Stimulated activated CD4-positive, alpha-beta T cell treated with anti-CD3 and anti-CD28 coated beads, Interleukin-2, amount 100 ng/mL, for 24 hours (primary cell): ENCODE measurements at places on chromosomes 7 and 10.
A peak's percentile ranks its signal among the peaks of the same experiment; 100 is the strongest.

DNA sequence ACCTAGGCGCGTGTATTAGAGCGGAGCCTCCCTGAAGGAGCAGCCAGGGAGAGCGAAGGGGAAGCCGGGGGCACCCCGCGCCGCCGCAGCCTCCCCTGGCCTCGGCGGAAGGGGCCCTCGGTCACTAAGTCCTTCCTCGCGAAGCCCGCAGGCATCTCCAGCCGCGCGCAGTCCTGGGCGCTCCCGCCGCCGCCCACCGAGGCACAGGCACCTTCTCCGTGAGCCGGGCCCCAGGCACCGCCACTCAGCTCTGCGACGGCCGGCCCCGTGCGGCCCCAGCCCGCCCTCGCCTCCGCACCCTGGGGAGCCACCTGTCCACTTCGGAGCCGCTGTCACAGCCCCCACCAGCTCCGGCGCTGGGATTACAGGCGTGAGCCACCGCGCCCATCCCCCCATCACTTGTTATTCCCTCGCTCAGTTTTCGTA lies 80.8 kb downstream of the ZNF467 start:
- no peak for DNase-seq

DNA sequence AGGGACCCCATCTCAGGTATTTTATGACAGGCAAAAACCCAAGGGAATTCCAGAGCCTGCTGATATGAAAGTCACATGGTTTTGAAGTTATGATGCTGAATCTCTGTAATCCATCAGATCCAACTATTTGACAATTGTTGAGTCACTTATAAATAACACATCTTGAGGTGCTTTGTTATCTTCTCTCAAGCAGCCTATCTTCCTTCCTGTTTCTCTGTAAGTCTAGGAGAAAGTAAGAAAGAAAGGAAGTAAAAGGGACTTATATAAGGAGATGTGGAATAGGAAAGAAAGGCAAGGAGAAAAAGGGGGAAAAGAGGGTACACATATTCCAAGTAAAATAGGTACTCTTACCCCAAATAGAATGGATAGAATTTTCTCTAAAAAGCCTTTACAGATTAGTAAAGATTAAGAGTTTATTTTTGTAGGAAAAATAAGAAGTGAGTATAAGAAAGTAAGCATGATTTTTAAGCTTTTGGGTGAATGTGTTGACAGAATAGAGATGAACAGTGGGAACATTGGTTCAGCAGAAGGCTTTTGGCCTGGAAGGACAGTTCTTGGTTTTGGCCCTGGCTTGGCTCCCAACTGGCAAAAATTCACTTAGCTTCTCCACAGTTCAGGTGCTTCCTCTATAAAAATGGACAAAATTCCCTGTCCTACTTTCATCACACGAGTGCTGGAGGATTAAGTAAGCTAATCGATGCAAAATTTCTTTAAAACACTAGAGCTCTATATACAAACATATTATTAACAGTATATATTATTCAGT lies 39.6 kb upstream of the ANK3 start:
- DNase-seq, result no peak

DNA sequence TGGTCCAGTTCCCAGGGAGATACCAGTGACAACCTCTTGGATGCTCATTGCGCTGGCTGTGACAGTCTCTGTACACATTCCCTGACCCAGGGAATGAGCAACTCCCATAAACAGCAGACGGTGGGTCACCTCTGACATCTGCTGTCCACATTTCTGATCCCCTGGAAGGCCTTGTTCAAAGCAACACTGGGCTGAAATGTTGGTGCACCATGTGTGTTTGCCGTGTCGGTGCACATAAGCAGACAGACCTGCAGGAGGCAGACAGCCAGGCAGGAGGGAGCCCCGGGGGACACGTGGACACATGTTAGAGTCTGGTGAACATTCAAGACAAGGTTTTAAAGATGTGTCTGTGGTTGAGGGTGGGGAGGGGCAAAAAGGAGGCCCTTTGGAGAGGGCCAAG lies 254.9 kb downstream of the PLXNA4 start:
- DNase-seq, result no peak

DNA sequence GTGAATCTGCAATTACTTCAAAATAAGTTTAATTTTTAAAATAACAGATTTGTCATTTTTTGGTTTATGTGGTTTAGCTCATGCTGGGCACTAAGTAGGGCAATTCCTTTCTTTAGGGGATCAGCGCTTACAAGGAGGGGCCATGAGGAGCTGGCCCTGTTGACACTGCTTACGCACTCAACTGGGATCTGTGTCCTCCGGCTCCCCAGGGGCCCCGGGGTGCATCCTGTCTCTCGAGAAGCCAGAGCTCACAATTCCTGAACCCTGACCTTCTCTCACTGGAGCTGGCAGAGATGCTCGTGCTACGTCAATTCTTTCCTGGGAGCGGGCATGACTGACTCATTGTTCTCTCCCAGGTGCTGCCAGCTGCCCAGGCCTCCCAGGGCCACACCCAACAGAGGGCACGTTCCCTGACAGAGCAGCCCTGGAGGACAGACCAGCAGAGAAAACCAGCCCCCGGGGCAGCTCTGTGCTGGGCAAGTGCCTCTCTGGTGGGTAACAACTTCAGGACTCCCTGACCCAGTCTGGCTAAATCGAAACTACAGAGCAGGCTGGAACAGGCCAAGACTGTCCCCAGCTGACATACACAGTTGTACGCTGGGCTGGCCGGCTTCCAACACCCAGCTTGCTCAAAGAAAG lies 36.8 kb downstream of the CTBP2 start:
- DNase-seq, result no peak

DNA sequence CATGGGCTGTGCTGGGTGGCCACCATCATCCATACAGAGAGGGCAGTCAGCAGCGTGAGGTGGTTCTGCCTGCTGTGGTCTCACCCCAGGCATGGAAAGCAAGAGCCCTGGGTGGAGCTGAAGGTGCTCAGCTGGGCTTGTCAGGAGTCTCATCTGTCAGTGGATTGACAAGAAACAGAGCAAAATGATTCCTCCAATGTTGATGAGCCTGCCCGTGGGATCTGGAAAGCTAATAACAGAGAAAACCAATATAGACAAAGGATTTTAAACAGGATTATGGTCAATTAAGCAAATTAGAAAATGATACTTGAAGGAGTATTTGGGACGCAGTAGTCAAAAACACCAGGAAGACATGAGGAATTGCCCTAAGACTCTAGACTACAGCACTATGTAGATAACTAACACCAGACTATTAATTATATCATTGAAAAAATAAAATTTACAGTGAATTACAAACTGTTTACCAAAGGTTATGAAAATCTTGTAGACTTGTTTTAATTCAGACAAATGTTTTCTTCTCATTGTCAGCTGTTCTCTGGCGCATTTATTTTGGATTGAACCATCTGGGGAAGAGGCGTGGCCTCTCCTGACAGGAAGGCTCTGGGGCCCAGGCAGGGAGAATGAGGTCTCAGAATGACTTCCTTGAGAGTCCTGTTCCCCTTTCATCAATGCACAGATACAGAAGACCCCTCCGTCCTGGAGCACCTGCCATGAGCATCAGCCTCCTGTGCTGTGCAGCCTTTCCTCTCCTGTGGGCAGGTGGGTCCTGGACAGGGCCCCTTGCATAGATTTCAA lies 211.2 kb upstream of the PRSS58 start:
- no peak for DNase-seq

DNA sequence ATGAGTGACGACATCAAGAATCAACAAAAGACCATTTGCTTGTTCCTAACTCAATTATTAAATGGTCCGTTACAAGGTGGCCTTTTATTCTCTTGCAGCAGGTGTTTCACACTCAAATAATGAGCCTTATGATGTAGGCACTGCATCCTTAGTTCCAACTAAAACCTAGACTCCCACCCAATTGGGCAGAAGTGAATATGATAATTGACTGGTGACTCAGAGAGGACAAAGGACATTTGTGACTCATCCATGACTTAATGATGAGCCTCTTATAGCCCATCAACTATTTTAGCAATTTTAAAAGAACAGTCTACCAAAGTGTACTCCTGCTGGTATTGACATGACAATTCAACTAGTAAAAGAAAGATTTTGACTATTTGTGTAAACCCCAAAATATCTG lies 1027.8 kb upstream of the PHF14 start:
- DNase-seq, result no peak

GRCh38 chr10:112412696-112413095 lies 34.0 kb downstream of the ZDHHC6 start:
- no peak for DNase-seq

GRCh38 chr10:119713744-119714483 lies 11.9 kb upstream of the INPP5F start:
- no peak for DNase-seq

DNA sequence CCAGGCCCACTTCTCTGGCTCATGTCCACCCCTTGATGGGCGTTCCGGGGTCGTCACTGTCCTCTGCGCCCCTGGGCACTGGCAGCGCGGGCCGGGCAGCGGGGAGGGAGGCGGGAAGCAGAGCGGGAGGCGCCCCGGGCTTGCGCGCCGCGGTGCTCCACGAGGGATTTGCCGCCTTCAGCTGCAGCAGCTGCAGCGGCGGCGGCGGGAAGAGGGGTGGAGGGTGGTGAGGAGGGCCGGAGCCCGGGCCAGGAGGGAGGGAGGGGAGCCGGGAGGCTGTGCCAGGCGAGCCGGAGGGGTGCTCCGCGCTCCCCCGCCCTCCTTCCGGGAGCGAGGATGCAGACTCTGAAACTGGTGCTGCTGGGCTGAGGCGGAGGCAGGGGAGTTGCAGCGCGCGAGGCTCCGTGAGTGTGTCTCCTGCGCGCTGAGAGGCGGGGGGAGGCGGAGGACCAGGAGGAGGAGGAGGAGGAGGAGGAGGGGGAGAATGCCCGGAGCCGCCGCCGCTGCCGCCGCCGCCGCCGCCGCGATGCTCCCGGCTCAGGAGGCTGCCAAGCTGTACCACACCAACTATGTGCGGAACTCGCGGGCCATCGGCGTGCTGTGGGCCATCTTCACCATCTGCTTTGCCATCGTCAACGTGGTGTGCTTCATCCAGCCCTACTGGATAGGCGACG lies at the start of gene LHFPL3:
Gene LHFPL3 (plus strand): TSS at position 308 of the 674 bp plus-strand sequence.
- DNase-seq, result peak; percentile 14

DNA sequence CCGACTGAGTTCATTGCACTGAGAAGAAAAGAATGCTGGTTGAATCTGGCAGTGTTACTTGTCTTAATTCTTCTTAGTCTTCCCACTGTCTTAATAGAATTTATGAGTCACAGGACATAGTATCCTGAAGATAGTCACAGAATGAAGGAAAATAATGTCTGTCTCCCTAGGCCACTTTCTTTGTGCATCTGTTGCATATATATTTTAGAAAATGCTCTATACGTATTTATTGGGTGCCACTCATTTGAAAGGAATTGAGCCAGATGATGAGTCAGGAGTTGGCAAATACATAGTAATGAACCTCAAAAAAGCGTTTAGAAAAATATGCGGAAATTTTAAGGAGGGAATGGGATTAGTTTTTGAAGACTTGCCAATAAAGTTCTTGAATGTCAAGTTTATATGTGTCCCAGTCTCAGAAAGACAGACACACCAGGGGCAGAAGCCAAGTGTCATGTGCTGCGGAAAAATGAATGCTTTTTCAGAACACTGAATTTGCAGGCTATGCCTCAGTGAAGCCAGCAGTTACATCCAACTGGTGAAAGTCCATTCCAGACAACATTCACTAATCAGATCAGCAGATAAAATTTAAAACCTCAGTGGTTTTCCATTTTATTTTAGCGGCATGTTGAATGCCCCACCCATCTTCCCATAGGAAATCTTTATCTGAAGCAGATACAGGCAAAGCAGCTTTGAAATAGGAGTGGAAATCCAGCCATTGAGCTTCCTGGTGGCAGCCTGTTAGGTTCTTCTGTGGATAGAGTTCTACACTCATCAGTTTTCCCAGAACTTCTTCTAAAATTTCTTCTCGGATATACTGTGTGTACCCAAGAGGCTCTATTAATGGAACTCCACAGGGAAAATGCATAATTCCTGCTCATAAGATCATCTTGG lies 308.4 kb downstream of the BICC1 start:
- no peak for DNase-seq

DNA sequence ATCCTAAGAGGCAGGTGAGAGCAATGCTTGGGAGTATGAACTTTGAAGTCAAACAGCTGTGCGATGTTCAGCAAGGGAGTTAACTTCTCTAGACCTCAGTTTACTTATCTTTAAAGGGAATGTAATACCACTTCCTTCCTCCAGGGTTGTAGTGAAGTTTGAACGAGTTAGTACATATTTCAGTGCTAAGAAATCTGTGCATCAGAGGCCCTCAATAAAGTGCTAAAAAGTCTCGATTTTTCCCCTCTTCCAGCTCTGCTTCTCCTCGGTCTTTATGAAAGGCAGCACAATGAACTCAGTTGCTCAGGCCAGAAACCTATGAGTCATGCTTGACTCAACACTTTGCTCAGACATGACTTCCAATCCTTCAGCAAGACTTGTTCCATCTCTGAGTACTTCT lies 418.9 kb downstream of the MDFIC start:
- DNase-seq, result no peak

GRCh38 chr10:115945701-115946445 lies 327.1 kb downstream of the GFRA1 start:
- no peak for DNase-seq

GRCh38 chr10:49387071-49387470 lies 8.8 kb downstream of the DRGX start:
- DNase-seq, result no peak

DNA sequence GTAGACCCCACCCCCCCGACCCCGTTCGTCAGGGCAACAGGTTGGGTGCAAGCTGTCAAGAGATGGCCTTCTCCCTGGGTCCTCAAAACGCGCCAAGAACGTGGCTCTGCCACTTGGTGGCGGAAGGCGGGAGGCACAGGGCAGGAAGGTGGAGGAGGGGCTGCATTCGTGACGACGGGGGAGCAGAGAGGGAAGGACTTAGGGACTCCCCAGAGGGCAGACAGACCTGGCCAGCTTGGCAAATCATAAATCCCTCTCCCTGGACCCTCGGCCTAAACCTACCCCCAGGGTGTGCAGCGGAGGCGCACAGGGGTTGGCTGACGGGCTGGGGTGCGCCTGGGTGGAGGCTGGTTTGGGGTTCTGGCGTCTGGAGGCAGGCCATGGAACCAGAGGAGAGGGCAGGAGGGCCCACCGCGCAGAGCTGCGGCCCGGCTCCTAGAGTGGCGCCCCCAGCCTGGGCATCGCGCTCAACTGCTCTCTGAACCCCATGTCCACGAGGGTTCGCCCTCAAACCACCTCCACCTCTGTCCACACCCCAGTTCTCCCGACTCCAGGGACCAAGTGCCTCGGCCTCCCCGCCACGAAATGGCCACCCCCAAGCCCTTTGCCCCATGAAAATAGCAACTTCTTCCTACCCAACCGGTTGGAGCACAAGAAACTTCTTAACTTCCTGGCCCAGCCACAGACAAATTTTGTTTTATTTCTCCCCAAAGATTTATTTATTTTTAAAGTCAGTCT lies 10.8 kb upstream of the GATA3 start:
- no peak for DNase-seq

GRCh38 chr10:112360308-112361270 lies 13.3 kb upstream of the ACSL5 start:
- no peak for DNase-seq

DNA sequence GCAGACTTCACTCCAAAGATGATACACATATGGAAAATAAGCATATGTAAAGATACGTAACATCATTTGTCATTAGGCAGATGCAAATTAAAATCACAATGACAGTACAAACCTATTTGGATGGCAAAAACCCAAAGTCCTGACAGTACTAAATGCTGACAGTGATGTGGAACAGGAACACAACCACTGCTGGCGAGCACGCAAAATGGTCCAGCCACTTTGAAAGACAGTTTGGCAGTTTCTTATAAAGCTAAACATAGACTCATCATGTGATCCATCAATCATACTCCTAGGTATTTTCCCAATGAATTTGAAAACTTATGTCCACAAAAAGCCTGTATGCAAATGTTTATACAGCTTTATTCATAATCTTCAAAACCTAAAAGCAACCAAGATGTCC lies 200.7 kb downstream of the RAMP3 start:
- DNase-seq, result no peak

- no peak for DNase-seq
Measured at GRCh38 chr10:114761205-114762193, 60.1 kb upstream of the FHIP2A start.
